ENCODE measurements at places on chromosomes 12 and 14.

DNA sequence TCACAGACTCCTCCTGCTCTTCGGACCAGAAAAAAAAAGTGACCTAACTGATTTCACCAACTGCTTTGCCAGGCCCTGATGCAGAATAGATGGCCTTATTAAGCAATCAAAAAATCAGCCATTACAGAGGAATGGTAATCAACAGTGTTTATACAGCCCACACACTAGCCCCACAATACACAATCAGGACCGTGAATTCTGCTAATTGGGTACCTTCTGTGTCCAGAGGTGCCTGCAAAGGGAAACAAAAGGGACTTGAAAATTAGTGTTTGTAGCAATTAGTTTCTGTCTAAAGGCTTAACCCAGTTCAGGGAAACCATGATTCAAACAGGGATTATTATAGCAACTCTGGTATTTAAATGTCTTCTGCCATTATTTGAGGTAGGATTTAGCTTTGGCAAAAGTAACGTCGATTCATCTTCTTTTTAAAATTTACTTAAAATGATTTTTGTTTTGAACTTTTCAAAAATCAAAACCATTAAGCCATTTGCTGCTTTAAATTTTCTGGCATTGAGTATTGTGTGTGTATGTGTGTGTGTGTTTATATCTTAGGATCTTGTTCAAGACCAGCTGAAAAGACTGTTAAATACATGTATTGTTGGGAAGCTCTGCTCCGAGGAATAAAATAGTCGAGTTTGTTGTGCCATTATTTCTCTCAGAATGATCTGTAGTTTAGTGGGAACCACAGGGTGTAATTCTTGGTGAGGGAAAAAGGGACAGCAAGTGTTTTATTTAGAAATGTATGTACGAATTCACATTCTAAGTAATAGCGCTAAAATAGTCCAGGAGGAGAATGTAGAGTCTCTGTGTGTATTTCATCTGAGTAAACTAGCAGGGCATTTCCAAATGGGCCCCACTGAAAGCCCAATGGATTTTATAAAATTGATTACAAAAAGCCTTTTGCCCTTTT lies 156.1 kb downstream of the PTCSC3 start:
- no peak for ATAC-seq

DNA sequence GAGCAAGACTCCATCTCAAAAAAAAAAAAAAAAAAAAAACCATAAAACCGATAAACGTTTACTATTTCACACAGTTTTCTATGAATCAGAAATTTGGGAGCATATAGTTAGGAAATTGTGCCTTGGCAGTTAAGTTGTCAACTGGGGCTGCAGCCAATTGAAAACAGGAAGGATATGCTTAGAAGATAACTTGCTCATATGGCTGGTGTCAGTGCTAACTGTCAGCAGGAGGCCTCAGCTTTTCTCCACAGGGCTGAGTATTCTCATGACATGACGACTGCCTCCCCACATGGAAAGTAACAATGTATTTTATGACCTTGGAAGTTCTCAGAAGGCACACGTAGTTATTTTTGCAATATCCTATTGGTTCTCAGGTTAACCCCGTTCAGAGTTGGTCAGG lies 29.6 kb upstream of the OR5AU1 start:
- ATAC-seq, result no peak

DNA sequence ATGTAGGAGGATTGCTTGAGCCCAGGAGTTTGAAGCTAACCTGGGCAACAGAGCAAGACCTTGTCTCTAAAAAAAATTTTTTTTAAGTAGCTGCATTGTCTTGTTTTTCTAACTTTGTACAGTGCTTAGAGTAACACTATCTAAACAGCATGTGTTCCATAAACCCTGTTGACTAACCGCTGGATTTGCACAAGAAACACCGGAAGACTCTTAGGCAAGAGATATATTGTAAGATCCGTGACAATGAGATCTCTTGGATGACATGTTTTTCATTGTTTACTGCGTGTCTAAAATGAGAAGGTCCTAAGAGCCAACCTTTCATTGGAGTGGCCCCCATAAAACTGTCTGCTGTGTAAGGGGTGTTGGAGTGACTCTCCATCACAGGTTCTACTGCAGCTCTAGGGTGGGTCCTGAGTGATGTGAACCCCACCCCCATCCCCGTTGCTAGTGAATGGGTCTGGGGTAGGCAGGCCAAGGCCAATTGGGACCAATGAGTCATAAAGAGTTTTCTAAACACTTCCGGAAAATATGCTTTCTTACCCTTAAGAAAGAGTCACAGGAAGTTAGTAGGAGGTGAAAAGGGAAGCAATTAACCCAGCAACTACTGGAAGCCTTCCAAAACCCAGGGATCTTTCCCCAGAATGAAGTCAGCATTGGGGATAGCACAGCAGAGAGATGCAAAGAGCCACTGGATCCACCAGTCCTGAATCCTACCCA lies 24.3 kb upstream of the PCNX1 start:
- ATAC-seq, result no peak

GRCh38 chr12:4424422-4424821 lies 21.2 kb downstream of the FGF6 start:
- ATAC-seq, result no peak

DNA sequence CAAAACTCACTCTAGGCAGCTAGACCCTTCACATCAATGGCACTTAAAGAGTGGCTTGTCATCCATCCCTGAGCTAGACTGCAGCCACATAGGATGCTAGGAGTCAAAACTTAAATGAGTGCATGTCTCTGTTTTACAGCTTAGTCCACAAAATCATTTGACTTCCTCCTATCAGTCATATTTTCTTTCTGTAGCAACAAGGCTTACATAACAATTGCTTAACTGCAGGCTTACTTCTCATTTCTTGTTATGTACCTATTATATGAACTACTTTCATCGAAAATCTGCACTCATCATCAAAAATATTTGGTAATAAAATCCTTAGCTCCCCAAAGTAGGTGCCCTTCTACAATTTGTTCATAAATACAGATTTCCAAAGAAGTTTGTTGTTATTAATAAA lies 30.1 kb downstream of the CLEC1A start:
- no peak for ATAC-seq

GRCh38 chr14:96053600-96054381 lies 14.6 kb downstream of the C14orf132 start:
- ATAC-seq, result peak; percentile 93

GRCh38 chr14:31592631-31593030 lies 31.4 kb downstream of the NUBPL start:
- no peak for ATAC-seq
